ENCODE measurements at places on chromosomes 12 and 14. TPM values are rescaled to one million over a fixed set of nuclear protein-coding genes. Genes with fewer than 3 reads are reported as not detected.

The PARP2 gene
- 13.6 TPM for total RNA-seq

GRCh38 chr14:74299061-74299545, 3.6 kb downstream of the ABCD4 start:
- peak; percentile 58 for DNase-seq

- DNase-seq, result no peak
These were observed 17.0 kb upstream of the TSPAN8 start for GRCh38 chr12:71174825-71175224.

The LALBA gene
- not detected for total RNA-seq
